Stimulated activated CD8-positive, alpha-beta memory T cell treated with anti-CD3 and anti-CD28 coated beads, Interleukin-4, amount 100 ng/mL, for 1 hour (primary cell): ENCODE measurements at places on chromosomes 13 and 19.

- no peak for DNase-seq
These were observed 92.6 kb upstream of the TSC22D1 start for GRCh38 chr13:44668688-44669087.

DNA sequence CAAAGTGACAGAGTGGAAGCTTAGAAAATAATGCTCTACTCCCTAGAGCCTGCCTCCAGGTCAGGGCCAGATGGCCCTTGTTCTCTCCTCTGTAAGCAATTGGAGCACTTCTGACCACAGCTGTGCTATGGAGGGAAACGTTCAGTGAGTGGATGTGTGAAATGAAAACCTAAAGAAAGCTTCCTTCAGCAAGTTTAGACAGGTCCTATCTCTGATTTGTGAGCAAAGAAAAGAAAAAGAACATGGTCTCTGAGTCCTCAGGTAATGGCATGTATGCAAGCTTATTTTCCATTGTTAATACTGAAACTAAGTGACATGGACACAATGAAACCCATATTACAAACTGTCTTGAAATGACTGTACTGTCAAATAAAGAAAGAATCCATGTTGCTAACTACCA, 1486.8 kb downstream of the EFNB2 start:
- DNase-seq, result no peak

DNA sequence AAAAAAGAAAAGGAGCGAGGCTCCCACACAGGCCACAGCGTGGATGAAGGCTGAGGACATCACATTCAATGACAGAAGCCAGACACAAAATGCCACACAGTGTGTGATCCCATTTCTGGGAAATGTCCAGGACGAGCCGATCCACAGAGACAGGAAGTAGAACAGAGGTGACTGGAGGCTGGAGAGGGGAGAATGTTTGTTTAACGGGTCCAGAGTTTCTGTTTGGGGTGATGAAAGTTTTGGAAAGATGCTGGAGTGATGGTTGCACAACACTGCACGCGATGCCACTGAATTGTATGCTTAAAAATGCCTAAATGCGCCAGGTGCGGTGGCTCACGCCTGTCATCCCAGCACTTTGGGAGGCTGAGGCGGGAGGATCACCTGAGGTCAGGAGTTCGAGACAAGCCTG, 650 bp upstream of the FUT5 start:
- DNase-seq, result no peak

GRCh38 chr13:94140027-94140426, 339.5 kb downstream of the DCT start:
- no peak for DNase-seq

DNA sequence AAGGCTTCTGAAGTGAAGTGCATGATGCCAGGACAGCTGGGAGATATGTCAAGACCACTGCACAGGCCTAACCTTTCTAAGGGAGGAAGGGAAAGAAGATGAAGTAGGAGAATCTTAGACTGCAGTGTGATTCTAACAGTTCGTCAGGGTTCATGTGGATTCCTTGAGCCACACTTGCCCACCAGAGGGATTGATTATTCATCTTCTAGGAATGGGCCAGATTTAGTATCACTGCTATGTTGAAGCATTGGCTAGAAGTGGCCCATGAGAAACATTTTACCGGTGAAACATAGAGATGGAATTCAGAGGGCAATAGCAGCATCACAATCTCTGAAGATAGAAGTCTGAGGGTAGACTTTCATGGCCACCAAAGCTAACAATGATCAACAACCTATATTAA, 550.8 kb upstream of the SLITRK1 start:
- no peak for DNase-seq

DNA sequence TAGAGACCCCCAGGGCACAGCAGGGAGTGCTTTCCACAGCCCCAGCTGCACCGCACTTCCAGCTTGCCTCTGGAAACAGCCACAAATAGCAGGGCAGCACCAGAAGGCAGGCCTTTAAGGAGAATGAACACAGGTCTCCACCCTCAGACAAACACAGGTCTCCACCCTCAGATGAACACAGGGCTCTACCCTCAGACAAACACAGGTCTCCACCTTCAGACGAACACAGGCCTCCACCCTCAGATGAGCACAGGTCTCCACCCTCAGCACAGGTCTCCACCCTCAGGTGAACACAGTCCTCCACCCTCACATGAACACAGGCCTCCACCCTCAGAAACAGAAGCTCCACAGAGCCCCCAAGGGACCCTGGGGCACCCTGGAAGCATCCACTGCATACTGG, 51.7 kb downstream of the C1QTNF9 start:
- DNase-seq, result no peak

- no peak for DNase-seq
These were observed 226.3 kb downstream of the TBC1D4 start for GRCh38 chr13:75255653-75256052.

DNA sequence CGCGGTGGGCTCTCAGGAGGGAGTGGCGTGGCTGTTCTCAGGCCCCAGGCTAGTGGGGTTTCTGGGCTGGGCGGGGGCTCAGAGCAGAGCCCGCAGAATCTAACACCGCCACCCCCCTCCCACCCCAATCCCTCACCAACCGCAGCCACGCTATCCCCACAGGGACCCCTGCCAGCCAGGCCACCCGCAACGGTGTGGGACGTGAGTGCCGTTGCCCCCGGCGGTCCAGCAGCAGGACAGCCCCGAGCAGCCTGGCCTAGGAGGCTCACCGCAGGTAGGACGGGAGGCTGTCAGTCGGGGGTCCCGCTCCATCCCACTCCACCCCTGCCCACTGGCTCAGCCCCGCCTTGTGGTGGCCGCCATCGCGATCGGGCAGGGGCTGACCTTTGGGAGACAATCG, at the start of gene NTN5:
Gene NTN5 (minus strand): TSS at position 24 of the 400 bp plus-strand sequence. CDS start 2,031 bp downstream, outside the sequence.
- DNase-seq, result no peak
